GM12865 (cell line): ENCODE measurements at places on chromosomes 16 and 17.

DNA sequence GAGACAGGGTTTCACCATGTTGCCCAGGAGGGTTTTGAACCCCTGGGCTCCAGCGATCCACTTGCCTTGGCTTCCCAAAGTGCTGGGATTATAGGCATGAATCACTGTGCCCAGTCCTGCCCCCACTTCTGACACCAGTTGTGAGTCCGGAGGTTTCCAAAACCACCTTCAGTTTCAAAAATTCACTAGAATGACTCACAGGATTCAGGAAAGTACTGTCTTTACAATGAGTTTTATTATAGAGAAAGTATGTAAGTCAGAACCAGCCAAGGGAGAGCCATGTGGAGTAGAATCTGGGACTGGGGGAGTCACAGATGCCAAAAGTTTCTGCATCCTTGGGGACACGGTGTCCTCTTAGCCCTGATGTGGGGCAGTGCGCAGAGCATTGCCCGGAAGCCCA, 55.1 kb downstream of the PLD6 start:
- peak; percentile 45 for DNase-seq

GRCh38 chr17:5027916-5028315, 7.3 kb downstream of the SLC52A1 start:
- DNase-seq = no peak

DNA sequence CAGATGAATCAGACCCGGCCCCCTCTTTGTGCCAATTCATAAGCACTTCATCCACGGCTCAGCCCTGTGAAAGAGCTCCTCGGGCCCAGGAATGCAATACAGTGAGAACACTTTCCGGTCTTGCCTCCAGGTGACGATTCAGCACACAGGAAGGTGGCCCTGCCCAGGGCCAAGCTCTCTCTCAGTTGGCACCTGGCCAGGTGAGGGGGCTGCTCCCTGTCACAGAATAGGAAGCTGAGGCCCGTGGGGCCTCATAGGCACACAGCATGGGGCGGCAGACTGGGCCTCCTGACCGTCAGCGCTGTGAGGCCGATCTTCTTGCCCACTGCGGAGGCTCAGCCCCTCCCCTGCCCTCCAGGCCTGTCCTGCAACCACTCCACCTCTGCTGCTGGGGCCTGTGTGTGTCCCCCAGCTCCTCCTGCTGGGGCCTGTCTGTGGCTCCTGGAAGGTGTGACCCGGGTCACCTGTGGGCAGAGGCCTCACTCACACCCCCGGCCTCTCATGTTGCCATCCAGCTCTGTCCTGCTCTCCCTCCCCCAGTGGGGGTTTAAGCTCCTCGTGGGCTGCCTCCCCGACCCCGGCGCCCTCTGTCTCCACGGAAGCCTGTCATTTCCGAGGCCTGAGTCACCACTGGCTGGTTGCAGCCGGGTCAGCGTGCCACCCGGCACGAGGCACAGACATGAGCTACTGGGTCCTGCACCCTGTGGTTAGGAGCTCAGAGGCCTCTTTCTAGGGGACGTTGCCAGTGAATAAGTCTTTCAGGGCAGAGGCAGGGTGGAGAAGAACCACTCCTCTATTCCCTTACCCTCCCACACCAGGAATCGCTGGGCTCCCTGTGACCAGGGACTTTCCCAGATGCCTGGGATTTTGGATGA, 114.4 kb downstream of the SEC14L1 start:
- no peak for DNase-seq

GRCh38 chr16:66923247-66923731, 2.0 kb downstream of the RRAD start:
- DNase-seq = no peak

- no peak for DNase-seq
Measured at GRCh38 chr16:27698266-27698665, 148.3 kb downstream of the KATNIP start.

DNA sequence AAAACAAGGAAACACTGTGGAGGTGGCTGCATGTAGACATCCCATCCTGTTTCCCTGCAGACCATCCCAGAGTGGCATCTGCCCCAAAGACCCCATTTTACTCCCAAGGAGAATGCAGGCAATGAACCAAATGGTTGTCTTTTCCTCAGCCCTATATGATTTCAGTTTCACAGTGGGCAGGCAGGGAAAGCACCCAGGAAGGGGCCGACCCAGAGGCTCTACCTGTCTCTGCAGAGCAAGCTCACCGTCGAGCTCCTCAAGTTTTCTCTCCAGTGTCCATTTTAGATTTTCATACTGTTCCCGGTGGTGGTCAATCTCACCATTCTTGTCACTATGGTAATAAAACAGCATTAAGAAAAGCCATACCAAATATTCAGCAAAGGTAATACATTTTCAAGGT, 14.6 kb downstream of the CCDC57 start:
- peak; percentile 39 for DNase-seq

GRCh38 chr17:81116704-81117103, 48.6 kb upstream of the PVALEF start:
- DNase-seq = no peak
